Activated CD4-positive, alpha-beta T cell treated with anti-CD3 and anti-CD28 coated beads for 4 hours (primary cell): ENCODE measurements at places on chromosomes 6 and 20.

DNA sequence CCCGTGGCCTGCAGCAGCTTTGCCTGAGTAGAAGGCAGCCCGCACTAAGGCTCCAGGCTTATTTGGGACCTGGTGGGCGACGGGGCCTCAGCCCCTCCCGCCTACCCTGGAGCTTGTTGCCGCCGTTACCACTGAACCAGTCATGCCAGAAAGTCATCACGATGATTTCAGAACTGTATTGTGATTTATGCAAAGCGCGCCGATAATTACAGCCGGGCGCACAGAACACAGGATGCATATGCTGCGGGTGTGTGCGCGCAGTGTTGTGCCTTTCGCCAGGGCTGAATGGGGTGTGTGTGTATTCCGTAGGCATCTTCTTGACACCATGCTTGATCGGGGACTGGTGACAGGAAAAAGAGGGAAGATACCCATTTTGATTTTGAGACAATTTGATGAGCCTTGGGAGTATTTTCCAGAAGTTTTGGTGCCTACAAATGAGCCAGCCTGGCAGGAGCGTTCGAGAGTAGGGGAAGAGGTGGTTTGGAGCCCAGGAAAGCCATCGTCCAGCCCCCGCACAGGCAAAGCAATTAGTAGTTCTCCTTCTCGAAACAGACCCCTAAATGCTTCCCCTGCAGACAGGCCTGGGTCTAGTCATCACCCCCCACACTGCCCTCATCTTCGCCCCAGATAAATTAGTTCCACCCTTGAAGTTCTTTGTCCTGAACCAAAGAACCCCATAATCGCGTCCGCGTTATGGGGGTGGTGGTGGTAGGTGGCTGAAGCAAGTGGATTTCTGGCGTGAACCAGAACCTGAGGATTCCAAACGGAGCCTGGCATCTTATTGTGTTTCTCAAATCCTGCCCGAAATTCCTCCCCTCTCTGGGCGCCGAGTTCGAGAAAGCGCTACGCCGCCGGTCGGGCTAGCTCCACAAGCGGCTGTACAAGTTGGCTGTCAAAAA lies 1.9 kb upstream of the NR2E1 start:
- no peak for DNase-seq

DNA sequence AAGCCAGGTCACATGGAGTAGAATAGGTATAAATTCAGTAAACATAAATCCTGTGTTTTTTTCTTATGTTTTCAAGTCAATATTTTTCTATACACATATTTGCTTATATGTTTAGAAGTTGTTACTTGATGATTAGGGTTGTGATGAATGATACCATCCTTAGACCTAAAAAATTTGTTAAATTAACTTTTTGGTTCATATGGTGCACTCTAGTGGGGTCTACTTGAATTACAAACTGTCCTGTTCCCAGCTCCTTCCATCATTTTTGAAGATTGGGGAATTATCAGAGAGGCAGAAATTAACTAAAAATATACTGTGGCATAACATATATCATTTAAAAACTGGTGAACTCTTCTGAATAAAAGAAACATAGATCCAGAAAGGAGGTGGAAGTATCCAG lies 48.3 kb upstream of the RIPPLY2 start:
- DNase-seq: no peak

GRCh38 chr20:23118766-23119165 lies 32.6 kb upstream of the CD93 start:
- no peak for DNase-seq

DNA sequence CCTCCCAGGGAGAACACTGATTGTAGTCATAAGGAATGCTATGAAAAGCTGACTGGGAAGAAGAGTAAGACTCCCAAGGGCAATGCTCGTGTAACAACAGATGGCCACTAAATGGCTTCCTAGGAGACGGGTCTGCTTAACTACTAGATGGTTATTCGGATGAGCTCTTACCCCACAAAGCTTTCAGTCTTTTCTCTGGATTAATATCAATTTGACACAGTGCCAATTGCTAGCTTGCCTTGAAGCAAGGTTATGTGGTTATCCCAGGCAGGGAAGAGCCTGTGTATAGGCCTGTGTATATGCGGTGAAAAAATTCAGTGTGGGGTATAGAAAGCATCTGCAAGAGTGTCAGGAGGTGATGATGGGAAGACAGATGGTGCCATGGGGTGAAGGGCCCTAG lies 86.4 kb upstream of the NOX3 start:
- no peak for DNase-seq
